ENCODE measurements at places on chromosomes 11 and 22.

- DNase-seq, result no peak
Observed at GRCh38 chr11:44416776-44417175, 106.8 kb upstream of the ALX4 start.

DNA sequence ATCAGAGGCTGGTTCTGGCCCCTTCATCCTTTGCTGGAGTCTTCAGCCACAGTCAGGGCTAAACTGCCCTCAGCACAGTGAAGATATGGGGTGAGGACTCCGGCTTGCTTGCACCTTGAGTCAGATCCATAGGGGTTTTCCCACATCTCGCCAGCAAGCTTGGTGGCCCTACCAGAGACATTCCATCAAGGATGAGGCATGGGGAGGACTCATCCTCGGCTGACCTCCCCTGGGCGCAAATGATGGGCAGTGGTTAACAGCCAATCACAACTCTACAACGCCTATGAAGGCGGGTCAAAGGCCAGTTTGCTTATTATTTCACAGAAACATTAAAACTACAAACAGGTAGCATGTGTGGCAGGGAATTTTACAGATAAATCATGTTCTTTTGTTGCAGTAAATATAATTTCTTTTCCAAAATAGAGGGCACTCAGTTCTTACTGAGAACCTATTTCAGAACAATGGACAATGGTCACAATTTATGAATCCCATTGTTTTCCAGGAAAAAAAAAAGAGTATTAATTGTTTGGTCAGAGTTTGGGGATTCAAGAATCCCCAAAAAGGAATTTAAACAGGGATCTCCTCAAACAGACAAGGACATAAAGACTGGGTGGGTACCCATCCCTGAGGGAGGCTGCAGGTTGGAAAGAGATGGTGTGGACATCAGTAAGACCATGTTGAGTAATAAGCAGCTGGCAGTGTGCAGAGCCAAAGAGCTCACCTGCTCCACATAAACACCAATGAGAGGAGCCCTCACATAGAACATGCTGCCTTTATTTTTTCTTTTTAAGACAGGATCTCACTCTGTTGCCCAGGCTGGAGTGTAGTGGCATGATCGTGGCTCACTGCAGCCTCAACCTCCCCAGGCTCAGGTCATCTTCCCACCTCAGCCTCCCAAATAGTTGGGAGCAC lies 14.8 kb downstream of the PLAAT3 start:
- no peak for DNase-seq

- DNase-seq, result no peak
Observed at GRCh38 chr22:49623715-49624114, 204.0 kb downstream of the BRD1 start.

DNA sequence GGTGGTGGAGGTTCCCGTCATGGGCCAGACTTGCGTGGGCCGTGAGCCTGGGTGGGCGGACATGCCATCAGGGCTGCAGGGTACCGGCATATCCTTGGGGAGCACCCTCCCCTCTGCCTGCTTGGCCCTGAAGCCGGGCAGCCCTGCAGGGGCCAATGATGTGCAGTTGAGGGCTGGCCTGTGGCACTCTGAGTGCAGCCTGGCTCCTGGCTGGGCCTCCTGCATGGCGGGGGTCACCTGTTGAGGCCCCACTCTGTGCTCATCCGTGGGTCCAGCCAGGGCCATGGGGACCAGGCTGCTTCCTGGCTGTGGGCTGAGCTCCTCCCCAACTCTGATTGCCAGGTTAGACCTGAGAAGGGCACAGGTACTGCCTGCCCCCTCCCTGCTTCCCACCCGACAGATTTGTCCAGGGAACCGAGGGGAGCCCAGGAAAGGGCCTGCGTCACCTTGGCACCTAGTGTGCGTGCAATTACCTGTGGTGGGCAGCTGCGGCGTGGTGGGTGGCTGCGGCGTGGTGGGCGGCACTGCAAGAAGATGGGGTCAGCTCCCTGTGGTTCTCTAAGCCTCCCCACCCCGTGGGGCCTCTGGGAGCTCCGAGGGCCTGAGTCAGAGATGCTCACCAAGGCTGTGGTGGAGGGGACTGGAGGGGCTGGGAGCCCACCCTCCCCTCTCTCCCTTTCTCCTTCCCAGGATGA lies 16.2 kb downstream of the MUC6 start:
- DNase-seq, result no peak

GRCh38 chr11:133825156-133825555 lies 20.2 kb downstream of the SPATA19 start:
- DNase-seq, result no peak

DNA sequence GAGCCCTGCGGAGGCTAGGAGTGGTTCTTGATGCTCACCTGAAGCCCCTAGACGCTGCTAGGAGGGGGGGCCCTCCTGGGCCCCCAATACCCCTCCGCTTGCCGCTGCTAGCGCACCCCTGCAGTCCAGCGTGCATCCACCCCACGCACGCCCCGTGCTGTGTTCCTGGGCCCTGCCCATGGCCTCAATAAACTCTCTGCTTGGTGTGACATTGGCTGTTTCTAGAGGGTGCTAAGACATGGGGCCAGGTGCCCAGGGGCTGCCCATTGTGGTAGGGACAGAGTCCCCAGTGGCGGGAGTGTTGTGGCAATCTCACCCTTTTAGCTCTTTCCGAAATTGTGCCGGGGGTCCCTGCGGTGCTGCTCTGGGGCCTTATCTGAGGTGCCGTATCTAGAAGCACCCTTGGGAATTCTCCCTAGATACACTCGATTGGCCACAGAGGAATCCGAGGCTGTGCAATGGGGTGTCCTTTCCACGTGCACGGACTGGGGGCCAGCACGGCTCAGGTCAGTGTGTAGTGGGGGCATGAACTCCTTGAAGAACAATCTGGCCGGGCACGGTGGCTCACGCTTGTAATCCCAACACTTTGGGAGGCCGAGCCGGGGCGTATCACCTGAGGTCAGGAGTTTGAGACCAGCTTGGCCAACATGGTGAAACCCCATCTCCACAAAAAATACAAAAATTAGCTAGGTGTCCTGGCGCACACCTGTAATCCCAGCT lies 10.9 kb downstream of the MAPK8IP2 start:
- no peak for DNase-seq

GRCh38 chr11:76253416-76253815 lies 47.1 kb upstream of the WNT11 start:
- DNase-seq, result no peak

DNA sequence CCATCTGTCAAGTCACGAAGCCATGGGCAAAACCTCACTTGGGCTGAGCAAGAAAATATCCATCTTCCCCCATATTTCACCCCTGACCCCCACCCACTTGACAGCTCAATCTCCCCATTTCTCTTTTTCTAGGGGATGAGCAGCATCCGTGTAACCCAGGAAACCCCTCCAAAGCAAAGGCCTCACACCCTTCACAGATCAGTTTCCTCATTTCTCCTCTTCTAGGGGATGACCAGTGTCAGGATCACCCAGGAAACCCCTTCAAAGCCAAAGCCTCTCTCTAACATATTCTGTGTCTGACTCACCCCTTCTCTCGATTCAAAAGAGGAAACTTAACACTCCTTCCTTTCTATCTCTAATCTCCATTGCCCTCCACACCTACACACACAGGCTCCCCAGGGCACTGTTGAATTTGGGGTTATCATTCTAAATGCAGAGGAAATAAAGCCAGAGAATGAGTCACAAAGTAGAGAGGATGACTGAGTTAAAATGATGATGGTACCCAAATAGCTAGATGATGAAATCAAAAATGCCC lies 439.7 kb downstream of the BUD13 start:
- DNase-seq, result no peak

- no peak for DNase-seq
Observed at GRCh38 chr11:126575849-126576248, 220.4 kb downstream of the ST3GAL4 start.

DNA sequence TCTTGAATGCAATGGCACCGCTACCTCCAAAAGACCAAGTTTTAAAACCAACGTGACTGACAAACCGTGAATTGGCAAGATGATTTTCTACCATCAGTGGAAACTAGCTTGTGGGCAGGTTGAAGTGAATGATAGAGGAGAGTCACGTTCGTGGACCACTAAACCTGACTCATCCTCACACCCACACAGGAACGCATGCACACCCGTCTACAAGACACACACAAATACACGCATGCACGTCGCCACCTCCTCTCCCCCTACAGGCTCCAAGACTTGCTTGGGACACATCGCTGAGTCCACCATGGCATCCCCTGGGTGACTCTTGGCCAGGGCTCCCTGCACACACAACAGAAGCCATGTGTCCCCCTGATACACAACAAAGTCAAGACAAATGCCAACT lies 14.4 kb downstream of the TMPRSS6 start:
- DNase-seq, result no peak

GRCh38 chr11:57764972-57765371 lies 3.4 kb downstream of the CTNND1 start:
- no peak for DNase-seq

GRCh38 chr22:34879001-34879400 lies 187.0 kb upstream of the ISX start:
- no peak for DNase-seq

GRCh38 chr11:131661132-131661531 lies 290.7 kb downstream of the NTM start:
- no peak for DNase-seq

- DNase-seq, result no peak
Observed at GRCh38 chr22:47628477-47629272, 866.2 kb downstream of the TBC1D22A start.

DNA sequence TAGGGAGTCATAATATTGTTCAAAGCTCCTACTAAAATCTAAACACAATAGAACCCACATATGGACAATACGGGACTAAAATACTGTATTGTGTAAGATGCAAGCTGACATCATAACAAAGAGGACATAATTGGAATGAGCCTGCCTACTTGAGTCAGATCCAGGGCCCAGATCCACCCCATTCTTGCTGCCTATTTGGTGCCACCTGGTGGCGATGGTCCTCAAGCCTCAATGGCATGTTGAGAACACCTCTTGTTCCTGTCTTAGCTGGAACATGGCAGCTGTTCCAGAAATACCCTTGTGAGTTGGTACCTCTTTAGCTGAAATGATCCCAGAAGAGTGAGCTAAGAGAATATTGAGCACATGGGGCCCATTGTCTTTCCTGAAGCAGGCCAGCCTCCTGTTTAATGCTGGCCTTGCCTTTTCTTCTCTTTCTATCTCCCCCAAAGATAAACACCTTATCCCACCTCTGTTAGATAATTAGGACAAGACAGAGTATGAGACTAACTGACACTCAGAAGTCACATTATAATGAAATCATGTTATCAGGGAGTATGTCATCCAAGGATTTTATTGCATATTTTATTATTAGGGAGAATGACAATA lies 680.9 kb upstream of the ANO5 start:
- DNase-seq, result no peak

DNA sequence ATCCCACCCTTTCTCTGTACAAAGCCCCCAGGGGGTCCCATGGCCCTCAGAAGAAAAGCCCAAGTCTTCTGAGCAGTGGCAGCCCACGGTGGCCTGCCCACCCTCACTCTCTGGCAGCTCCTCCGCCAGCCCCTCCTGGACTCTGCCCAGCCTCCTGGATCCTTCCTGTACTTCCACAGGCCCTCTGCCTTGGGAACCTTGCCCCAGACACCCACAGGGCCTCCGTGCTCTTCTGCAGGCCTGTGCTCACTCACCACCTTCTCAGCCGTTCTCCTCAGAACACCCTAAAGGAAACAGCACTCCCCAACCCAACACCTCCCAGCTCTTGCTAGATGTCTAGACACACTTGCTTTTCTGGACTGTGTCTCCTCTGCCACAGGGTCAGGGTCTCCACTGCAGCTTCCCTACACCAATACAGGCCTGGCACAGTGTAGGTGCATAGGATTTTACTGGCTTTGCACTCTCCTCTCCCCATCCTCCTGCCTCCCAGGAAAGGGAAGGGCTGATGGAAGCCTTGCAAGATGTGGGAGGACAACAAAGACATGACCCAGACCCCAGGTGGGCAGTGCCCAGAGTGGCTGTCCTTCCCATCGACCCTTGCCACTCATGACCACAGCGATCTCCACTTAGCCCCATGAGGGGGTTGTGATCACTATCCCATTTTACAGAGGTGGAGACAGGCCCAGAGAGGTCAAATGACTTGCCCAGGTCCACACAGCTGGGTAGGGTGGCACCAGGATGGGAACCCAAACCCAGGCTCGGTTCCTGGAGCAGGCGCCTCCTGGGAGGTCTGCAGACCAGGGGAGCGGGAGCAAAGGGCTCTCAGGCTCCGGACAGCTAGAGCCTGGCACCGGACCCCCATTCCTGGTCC lies 2.0 kb downstream of the SCARF2 start:
- DNase-seq, result no peak

- DNase-seq, result no peak
Observed at GRCh38 chr11:4804280-4804679, at the start of gene OR52R1. TSS of gene OR52R1 (minus strand) at chr11:4804380. CDS start at chr11:4804380, 0 bp downstream.

GRCh38 chr22:42938976-42939375 lies 76.0 kb downstream of the PACSIN2 start:
- no peak for DNase-seq

DNA sequence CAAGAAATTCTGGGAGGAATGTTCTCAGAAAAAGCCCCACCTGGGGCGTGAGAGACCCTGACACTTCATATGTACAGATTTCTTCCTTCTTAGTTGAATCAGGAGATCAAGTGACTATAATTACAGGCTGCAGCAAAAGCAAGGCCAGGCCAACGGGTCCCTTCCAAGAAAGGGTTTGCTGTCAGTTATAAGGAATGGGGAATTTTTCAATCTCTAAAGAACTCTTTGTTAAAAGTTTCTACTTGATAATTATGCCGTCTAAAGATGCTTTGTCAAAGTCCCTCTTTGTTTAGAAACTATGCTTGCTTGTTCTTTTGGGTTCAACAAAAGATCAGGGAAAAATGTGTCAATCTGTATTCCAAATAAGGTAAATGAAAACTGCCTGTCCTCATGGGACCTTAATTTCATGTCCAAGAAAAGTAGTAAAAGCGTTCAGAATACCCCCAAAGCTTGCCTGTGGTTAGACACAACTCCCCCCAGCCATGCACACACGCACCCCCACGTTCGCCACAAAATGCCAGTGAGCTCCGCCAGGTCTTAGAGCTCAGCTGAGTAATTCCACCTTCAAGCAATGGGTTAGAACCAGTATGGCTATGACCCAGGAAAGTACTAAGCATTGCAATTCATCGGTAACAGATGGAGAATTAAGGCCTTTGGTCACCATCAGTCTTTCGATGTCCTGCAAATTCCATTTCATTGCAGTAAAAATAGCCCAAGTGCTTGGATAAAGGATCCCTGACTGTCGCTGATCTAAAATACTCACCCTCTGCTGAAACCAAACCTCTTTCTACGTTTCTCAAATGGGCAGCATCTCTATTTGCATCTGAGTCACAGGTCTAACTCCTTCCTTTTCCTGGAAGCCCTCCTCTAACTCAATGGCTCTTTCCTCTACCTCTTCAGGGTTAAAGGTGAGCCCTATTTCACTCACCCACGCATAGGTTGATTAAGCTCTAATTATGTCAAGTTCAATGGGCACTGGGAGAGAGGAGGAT lies 419.2 kb upstream of the SYN3 start:
- no peak for DNase-seq

- DNase-seq, result no peak
Observed at GRCh38 chr11:84691830-84692229, 935.3 kb downstream of the DLG2 start.

Measured in stimulated activated CD4-positive, alpha-beta T cell treated with anti-CD3 and anti-CD28 coated beads, Interleukin-1b, Interleukin-23, amount 100 ng/mL, for 1 hour (primary cell).